ENCODE measurements at places on chromosomes 11 and 22. TPM values are rescaled to one million over a fixed set of nuclear protein-coding genes. Genes with fewer than 3 reads are reported as not detected.

DNA sequence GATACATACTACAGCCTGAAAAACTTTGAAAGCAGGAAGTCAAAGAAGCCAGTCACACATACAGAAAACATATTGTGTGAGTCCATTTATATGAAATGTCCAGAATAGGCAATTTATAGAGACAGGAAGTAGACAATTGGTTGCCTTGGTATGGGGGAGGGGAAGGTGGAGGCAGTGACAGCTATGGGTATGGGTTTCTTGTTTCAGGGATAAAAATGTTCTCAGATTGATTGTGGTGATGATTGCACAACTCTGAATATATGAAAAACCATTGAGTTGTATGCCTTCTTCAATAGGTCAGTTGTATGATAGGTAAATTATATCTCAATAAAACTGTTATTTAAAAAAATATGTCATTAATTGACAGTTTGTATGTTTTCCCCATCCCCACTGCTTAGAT, 137.6 kb downstream of the SNX19 start:
- no peaks in the 10 kb centered on the region for H3K36me3 ChIP-seq
- DNase-seq, result no peak
- no peaks in the 10 kb centered on the region for H3K4me1 ChIP-seq
- 0 out of 2 replicates have a peak, but pooled peaks cover 2% of the 10 kb centered on the region for H3K27me3 ChIP-seq
- H3K4me3 ChIP-seq, result no peak overlapping the region

GRCh38 chr11:880447-880846, 30.2 kb downstream of the CHID1 start:
- H3K4me3 ChIP-seq, result no peak overlapping the region
- no peaks in the 10 kb centered on the region for H3K27me3 ChIP-seq
- H3K27ac ChIP-seq, result no peak overlapping the region

GRCh38 chr11:61532134-61533038, 23.8 kb downstream of the LRRC10B start:
- H3K27ac ChIP-seq, result no peak overlapping the region
- DNase-seq, result no peak
- no peak overlapping the region for H3K4me3 ChIP-seq

DNA sequence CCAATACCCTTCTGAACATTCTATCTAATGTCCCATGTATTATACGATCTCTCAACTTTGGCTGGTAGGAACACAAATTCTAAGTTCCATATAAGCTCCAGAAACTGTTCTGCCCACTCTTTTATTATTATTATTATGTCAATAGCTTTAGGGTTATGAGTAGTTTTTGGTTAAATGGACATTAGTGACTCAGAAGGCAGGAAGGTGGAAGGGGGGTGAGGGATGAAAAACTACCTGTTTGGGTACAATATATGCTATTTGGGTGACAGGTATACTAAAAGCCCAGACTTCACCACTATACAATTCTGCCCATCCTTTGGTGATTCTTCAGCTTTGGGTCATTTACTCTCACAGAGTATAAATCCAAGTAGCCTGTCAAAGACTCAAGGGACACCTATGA, 22.5 kb upstream of the TRIM29 start:
- no peaks in the 10 kb centered on the region for H3K4me1 ChIP-seq
- H3K36me3 ChIP-seq, result no peaks in the 10 kb centered on the region
- no peak for DNase-seq
- H3K27me3 ChIP-seq, result no peaks in the 10 kb centered on the region

GRCh38 chr11:22656130-22656529, 10.3 kb upstream of the GAS2 start:
- DNase-seq, result no peak
- H3K36me3 ChIP-seq, result no peaks in the 10 kb centered on the region
- H3K27ac ChIP-seq, result no peak overlapping the region
- no peak overlapping the region for H3K4me3 ChIP-seq

Gene OSBP2
- total RNA-seq, result 7.3 TPM

Gene C22orf31
- total RNA-seq, result not detected

Gene GTSE1
- 46.2 TPM for total RNA-seq

All from GM12878 (cell line).